CD4-positive, alpha-beta T cell treated with Interleukin-15 for 1 hour (primary cell): ENCODE measurements at places on chromosomes 5 and 9.

GRCh38 chr5:119470851-119471451 lies 18.7 kb downstream of the HSD17B4 start:
- no peak for DNase-seq

DNA sequence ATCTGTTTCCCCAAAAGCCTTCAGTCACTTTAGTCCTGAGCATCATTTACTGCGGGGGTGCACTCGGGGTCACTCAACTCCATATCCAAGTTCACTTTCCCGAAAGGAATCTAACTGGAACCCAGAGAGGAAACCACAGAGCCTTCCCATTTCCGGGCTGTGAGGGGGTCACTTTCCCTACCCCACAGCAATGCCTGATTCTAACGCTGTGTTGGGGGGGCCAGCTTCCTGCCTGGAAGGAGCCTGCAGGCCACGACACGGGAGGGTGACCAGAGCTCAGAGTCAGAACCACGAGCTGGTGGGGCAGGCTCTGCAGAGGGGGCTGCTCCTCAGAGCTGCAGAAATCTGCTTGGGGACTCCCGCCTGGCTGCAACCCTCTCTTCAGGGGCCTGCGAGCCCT lies 20.3 kb downstream of the BRD9 start:
- no peak for DNase-seq

DNA sequence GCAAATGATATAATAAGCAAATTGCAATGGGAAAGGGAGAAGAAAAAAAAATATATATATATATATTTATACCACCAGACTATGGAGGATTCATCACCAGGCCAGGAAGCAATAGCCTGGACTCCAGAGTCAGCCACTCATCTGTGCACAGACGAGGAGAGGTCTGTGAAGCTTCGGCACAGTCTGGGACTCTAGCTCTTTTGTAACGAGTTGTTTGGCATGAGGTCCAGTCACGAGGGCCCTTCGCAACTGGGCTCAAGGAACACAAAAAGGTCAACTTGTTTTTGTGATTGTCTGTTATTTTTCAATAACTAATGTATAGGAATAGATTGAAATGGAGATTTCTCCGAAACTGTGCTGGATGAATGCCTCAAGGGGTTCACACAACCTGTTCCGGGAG lies 14.7 kb upstream of the FGF1 start:
- DNase-seq: no peak

DNA sequence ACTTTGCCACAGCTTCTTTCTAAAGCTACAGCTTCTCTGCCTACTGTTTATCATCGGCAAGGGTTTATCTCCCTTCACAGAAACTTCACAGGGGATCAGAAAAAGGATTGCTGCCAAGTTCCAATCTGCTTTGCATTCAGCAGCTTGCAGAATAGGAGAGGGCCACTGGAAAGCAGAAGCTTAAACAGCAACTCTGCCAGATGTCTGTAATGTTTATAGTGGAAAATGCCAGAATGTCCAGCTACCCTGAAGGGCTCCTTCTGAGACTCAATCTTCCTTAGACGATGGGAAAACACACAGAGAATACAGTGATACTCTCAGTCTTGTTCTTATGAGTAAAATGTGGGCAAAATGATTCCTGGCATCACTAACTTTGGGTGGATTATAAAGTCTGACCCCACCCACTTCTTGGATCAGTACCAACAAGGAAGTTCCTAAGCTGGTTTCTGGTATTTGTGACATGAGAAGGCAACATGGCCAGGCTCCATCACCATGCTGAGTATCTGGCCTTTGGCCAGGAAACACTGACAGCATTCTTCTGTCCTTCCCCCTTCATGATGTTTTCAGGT lies 19.0 kb downstream of the STOM start:
- no peak for DNase-seq

- DNase-seq: no peak
Observed at GRCh38 chr5:40001796-40002195, 577.0 kb upstream of the DAB2 start.

GRCh38 chr9:128244837-128245231 lies 31.0 kb downstream of the GOLGA2 start:
- peak; percentile 32 for DNase-seq

GRCh38 chr9:127746959-127747569 lies 12.0 kb upstream of the TOR2A start:
- DNase-seq: peak; percentile 50
